Epithelial cell of umbilical artery (primary cell): ENCODE measurements at places on chromosomes 1 and 21. TPM values are rescaled to one million over a fixed set of nuclear protein-coding genes. Genes with fewer than 3 reads are reported as not detected.

MLLT11 gene
- 3.8 and 5.8 TPM in 2 replicates for total RNA-seq

FCAMR gene
- not detected in 2 replicates for total RNA-seq

SGIP1 gene
- 9.7 and 49.2 TPM in 2 replicates for total RNA-seq

CLDN19 gene
- not detected in 2 replicates for total RNA-seq

LYSMD1 gene
- 2.6 and 4.4 TPM in 2 replicates for total RNA-seq

RGSL1 gene
- not detected in 2 replicates for total RNA-seq

MROH7 gene
- under 0.01 and 0.30 TPM in 2 replicates for total RNA-seq

RNF186 gene
- not detected in 2 replicates for total RNA-seq

LCK gene
- 0.32 TPM in 1 of 2 replicates, not detected in the other for total RNA-seq

SYT14 gene
- 1.6 and 2.6 TPM in 2 replicates for total RNA-seq
